ENCODE measurements at places on chromosomes 7 and 10.

DNA sequence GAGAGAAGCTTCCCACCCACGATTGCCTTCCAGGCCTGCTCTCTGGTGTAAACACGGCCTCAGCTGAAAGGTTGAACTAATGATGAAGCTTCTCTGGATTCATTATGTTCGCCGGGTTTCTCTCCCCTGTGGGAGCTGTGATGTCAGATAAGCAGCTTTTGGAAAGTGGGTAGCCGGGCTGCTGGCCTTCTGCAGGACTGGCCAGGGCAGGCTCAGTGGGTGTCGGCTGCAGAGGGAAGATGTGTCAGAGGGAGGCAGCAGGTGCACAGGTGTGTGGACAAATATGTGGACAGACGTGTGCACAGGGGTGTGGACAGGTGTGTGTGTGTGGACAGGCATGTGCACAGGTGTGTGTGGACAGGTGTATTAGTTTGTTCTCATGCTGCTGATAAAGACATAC is 28.5 kb upstream of the PSMG3 start:
- no peak for DNase-seq

GRCh38 chr7:125605241-125605640 is 675.6 kb upstream of the POT1 start:
- no peak for DNase-seq

GRCh38 chr10:72186258-72186981 is 29.4 kb upstream of the ANAPC16 start:
- DNase-seq, result no peak

GRCh38 chr7:117066668-117067067 is 113.4 kb downstream of the ST7 start:
- DNase-seq, result no peak

Data from activated CD4-positive, alpha-beta T cell treated with anti-CD3 and anti-CD28 coated beads for 48 hours (primary cell).